ENCODE measurements at places on chromosomes 13 and 19.

DNA sequence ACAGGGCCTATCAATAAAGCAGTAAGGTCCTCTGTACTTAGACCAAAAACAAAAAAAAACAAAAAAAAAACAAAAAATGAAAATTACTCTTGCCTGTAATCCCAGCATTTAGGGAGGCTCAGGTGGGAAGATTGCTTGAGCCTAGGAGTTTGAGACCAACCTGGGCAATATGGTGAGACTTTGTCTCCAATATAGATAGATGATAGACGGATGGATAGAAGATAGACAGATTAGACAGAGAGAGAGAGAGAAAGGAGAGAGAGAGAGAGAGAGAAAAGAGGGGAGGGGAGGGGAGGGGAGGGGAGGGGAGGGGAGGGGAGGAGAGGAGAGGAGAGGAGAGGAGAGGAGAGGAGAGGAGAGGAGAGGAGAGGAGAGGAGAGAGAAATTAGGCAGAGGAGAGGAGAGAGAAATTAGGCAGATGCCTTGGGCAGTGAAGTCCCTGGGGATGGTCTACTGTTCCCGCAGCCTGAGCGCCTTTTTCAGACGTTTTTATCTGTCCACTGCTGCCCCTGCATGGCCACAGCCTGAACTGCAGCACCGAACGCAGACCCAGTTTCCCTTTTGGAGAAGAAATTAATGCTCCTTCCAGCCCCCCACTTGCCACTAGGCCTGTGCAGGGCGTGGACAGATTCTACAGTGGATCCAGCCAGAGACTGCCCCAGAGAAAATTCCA is 9.8 kb upstream of the ZNF627 start:
- DNase-seq: peak; percentile 82

DNA sequence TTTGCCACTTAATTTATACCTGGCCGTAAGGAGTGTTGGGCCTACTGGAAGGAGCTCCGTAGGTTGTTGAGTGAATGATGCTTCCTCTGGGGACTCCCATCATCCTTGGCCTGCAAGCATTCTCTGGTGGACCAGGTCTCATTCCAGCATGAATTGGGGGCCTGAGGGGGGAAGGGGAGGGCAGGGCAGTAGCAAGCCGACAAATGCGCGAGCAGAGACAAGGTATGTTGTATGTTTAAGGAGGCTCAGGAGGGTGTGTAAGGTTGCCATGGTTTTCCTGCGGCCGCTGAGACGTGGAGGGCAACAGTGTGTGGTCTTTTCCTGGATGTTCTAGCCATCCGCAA is 749 bp downstream of the ZNF264 start:
- no peak for DNase-seq

DNA sequence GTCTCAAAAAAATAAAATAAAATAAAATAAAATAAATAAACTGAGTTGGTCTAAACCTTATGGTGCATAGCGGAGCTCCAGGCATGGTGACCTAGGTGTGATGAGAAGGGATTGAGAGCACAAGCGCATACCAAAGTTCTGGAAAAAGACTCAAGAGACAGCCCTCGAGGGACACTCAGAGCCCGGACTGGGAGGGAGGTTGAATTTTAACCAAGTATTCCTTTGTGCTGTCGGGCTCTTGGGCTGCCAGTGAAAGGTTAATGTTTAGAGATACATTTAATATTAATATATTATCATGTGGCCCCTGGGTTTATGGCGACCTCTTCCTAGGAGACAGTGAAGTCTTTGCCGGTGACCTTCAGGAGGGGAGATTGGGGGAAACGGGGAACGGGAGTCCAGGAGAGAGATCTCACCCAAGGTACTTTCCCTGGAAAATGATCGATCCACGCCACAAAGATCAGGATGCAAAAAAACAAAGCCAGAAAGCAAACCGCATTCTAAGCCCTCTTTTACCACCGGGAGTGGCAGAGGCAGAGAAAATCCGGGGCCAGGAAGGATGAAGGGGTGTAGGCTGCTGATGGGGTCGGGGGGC is 1.6 kb downstream of the FUT6 start:
- DNase-seq: no peak

GRCh38 chr13:33761740-33762139 is 56.2 kb upstream of the RFC3 start:
- DNase-seq: no peak

GRCh38 chr19:48969276-48970138 is 4.4 kb downstream of the FTL start:
- no peak for DNase-seq

DNA sequence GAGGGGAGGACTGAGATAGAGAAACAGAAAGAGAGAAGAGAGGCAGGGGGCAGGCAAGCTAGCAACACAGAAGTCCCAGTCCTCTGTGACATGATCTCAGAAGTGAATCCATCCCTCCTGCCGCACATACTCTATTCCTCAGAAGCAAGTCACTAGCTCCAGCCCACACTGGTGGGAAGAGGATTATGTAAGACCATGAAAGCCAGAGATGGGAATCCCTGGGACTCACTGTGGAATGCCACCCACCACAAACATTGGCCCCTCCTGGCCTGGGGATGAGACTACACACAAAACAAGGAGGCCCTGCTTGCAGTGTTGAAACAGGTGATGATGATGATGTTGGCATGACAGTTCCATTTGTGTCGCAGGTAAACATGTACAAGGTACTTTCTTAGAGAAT is 419.9 kb downstream of the IRS2 start:
- DNase-seq: no peak

GRCh38 chr13:41361491-41361890 is 50.4 kb downstream of the NAA16 start:
- DNase-seq: no peak

DNA sequence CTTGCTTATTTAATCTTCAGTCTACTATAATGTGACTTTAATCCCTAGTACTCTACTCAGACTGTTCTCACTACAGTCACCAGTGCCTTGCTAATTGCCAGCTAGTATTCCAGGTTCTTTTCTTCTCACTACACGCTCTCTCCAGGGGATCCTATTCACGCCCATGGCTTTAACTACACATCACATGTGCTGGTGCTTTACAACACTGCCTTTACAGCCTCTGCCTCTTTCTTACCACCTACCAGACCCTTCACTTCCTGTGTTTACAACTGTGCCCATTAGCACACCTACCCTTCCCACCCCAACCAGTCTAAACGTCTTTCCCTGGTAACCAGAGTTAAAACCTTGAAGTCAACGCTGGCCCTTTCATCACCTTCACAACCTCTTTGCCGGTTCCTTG is 249.5 kb downstream of the DNAJC15 start:
- no peak for DNase-seq

DNA sequence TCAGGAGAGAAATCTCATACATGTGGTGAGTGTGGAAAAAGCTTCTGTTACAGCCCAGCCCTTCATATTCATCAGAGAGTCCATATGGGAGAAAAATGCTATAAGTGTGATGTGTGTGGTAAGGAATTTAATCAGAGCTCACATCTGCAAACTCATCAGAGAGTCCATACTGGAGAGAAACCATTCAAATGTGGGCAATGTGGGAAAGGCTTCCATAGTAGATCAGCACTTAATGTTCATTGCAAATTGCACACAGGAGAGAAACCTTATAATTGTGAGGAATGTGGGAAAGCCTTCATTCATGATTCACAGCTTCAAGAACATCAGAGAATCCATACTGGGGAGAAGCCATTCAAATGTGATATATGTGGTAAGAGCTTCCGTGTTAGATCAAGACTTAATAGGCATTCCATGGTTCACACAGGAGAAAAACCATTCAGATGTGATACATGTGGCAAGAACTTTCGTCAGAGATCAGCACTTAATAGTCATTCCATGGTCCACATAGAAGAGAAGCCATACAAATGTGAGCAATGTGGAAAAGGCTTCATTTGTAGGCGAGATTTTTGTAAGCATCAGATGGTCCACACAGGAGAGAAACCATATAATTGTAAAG is 15.2 kb downstream of the ZNF221 start:
- DNase-seq: no peak

DNA sequence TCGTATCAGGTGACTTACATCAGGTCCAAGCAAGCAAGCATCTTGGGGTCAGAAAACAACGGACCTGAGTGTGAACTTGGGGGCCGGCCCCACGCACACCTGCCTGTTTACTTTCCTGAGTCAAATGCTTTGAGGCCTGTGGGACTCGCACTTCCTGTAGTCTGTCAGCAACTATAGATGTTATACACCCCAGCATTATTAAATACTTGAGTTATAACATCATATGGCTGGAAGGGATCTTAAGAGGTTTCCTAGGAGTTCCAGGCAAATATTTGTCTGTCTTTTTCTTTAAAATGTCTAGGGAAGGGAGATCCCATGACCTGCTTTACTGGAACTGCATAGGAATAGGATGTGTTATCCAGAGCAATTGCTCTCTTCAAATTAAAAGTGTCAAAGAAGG is 280.6 kb downstream of the SHISA2 start:
- no peak for DNase-seq

GRCh38 chr19:14056069-14056666 is 5.7 kb downstream of the PALM3 start:
- DNase-seq: no peak

GRCh38 chr19:55377356-55378131 is 918 bp downstream of the TMEM190 start:
- no peak for DNase-seq

DNA sequence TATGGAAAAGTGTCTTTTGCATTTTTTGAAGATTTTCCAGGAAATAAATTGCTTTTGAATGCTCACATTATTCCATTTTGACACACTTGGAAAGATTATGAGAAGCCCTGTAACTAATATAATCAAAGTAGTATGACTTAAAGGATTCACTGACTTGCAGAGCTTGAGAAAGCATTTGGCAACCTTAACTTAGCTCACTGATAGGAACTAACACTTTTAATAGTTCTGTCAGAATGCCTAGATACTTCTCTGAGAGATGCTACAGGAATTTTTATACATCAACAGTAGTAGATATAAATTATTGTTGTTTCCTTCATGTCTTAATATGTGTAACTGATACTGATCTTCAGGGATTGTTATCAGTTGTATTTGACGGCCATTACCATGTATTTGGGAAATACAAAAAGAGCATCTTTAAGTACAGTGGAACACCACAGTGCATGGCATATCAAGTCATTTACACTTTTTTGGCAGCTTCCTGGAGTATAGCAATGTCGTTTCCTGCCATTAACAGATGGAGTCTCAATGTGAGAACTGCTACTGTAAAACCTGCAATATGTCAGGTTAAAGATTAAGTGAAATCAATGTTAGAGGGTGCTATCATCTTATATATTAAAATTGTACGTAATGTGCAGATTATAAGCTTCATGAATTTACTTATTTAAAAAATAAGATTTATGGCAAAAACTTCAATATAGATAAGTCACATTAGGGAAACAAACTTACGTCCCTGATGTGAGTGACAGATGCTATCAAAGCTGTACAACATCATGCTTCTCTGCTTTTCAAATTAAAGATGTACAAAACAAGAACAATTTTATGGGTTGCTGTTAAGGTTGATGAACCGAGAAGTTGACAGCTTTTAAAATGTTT is 1159.8 kb upstream of the MIR17HG start:
- DNase-seq: no peak

DNA sequence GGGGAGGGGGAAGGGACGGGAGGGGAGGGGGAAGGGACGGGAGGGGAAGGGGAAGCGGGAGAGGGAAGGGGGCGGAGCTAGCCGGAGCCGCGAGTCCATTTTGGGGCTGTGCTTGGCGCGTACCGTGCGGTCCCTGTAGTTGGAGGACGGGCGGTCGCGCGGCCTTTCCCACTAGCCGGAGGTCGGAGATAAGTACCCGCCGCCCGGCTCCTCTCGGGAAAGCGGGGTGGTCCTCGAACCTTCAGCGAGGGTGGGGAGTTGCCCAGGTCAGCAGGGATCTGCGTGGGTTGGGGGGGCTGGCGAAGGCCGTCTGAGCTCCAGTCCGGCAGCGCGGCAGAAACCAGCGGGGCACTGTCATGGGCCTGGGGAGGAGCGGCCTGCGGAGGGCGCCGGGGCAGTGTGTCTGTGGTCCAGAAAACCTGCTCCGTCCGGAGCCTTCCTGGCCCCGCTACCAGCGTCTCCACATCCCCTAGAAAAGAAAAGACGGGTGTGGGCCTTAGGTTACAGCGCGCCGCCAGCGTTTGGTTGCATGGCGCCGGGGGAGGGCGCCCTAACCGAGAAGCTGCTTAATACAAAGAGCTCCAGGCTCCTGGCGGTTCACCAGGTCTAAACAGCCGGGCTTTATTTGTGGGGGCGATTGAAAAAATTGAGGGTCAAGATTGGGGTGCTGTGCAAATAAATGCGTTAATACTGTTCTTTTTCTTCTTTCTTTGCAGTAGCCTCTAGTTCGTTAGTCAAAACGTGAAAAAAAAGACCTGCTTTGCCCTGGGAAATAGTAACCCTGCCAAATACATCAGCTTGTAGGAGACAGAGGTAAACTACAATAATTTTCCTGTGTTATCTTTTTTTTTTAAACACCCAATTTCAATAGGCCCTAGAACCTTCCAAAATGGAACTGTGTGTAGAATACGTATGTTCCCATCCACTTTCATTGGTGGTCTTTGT is at the start of gene TRIM13:
TSS of gene TRIM13 (plus strand) at position 92 of the 945 bp plus-strand sequence. CDS start 14,899 bp downstream, outside the sequence.
- DNase-seq: peak; percentile 95

DNA sequence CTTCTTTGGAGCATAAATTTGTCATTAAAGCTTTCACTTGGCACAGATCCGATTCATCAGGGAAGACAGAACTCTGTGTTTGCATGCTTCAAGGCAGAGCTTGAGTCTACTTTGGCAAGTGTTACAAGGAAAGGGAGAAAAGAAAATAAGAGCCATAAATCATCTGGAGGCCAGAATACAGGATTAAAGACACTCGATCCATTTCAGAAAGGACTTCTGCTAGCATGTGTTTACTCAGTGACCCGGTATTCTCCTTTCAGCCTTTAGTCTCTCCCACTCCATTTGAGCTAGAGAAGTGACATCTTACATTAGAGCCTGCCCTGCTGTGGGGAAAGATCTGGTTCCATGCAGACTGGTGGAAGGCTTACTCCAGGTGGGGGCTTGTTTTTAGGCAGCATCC is 306.4 kb downstream of the KLF5 start:
- DNase-seq: no peak

- DNase-seq: no peak
Observed at GRCh38 chr19:55176076-55176475, 4.0 kb downstream of the SYT5 start.

- peak; percentile 25 for DNase-seq
Observed at GRCh38 chr13:107271227-107271626, 703.3 kb upstream of the ARGLU1 start.

DNA sequence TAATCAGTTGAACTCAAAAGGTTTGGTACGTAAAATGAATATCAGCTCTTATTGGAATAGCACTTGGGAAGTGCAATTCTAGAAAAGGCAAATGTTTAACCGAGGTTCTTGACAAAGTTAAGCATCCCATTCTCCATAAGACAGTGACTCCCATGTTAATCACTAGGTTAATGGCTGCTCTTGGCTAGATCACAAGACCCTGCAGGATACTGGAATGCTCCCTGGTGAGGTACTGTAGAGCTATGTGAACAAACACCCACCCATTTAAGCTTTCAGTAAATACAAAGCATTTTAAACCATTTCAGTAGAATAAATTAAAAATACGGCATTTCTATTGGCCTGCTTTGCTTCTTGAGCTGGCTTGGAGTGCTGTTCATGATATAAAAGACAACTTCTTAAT is 56.5 kb downstream of the TDRD3 start:
- DNase-seq: no peak

GRCh38 chr13:73702419-73703071 is 431.7 kb downstream of the KLF12 start:
- no peak for DNase-seq

GRCh38 chr19:57088133-57088532 is 31.7 kb upstream of the USP29 start:
- DNase-seq: no peak
